ENCODE measurements at places on chromosomes 2 and 18.
A peak's percentile ranks its signal among the peaks of the same experiment; 100 is the strongest.

DNA sequence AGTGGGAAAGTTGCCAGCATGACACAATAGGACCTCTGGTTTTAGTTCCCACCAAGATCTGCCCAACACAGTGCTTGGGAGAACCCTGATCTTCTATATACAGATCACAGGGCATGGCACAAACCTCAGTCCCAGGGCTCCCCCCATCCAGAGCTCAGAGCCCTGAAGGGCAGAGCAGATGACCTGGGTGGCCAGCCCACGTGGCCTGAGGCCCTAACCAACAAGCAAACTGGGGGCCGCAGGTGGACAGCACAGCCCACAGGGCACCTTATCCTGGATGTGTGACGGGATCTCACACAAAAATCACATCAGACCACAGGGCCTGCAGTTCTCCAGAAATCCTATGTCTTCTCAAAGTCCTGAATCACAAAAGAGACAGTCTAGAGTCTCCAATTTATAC is 34.7 kb downstream of the CRACDL start:
- no peak for DNase-seq

DNA sequence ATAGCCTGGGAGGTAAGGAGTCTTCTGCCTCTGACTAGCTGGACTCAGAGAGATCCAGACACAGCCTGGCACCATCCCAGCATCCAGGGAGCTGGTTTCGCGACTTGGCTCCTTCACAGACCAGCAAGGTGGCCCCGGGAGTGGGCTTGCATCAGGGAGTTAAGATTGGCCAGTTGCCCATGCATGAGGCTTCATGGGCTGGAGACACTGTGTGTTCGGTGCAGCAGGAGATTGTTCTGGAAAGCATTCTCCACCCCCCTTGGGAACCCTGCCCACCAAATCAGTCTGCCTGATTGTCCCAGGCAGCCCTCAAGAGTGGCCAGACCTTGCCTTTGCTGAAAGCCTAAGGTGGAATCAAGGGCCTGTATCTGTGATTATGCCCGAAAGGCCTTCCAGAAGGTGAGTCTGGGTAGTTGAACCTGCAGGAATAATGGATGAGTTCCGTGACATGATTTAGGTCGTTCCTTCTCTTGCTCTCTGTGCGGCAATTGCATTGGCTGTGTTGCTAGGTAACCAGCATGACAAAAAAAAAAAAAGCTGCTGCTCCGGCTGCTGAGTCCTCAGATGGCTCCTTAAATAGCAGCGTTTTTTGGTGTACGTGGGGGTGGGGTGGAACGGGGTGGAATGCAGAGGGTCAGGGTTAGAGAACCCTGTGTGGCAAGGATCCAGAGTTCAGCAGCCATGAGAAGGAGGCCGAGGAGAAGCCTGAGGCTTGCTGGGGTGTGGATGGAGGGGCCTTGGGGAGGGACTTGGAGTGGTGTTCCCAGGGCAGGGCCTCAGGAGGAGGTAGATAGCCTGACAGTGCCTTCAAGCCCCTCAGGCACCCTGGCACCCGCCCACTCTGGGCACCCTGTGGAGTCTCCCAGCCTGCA is 93.0 kb upstream of the MCFD2 start:
- peak; percentile 86 for DNase-seq

DNA sequence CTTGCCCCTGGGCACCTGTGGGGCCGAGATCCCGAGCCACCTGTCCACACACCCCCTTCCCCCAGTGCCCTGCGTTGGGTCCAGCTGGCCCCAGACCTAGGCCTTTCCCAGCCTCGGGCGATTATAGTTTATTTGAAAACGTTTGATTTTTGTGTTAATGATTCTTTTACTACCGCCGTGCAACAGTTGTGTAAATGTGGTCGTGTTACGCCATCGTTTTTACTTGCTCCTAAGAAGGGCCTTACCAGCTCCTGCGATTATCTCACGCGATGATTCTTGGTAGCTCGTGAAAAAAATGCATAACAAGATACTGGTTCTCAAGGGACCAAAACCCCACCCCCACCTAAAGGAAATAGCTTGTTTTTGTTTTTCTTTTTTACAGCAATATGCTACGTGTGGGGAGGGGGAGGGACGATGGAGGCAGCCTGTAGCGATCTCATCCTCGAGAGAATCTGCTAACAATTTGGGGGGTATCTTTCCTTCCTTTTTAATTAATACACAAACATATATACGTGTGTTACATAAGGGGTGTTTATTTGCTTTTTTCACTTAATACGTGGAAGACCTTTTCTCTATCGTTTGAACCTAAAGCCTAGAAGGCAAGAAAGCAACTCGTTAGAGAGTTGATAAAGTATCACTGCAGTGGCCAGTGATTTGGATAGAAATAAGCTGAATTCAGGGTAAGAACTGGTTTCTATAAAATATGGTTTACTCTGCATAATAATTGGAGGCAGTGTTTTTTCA is 1.0 kb downstream of the ZDBF2 start:
- no peak for DNase-seq

DNA sequence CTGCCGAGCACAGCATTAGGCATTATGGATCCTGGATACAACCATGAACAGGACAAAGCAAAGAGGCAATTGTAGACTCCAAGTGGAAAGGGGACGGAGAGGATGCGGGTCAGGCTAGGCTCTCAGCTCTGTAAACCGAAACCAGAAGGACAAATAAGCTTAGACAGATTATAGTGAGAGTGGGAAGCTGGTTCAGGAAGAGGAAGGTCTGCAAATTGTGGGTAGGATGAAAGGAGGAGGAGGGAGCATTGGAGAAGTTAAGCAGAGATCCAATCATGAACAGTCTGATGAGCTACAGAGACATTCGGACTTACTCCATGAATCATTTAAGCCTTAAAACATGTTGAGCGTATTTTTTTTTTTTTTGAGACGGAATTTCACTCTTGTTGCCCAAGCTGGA is 3.0 kb downstream of the MSH6 start:
- no peak for DNase-seq

GRCh38 chr18:21826641-21827302 is 86.2 kb downstream of the MIB1 start:
- no peak for DNase-seq

DNA sequence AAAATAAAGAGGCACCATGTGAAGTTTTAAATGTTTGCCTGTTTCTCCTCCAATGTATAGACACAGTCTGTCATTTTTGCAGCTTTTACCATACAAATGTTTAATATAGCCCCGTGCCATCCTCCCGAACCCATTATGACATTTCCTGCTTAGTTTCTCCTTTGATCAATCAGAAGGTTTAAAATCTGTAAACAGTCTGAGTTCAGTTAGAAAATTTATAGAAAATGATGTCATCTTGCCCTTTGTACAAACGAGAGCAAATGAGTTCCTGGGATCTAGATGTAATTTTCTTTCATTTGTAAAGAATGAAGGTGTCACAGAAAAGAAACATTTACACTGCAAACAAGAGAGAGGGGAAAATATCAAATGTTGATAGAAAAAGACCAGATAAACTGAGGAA is 62.7 kb upstream of the NFU1 start:
- DNase-seq: no peak

DNA sequence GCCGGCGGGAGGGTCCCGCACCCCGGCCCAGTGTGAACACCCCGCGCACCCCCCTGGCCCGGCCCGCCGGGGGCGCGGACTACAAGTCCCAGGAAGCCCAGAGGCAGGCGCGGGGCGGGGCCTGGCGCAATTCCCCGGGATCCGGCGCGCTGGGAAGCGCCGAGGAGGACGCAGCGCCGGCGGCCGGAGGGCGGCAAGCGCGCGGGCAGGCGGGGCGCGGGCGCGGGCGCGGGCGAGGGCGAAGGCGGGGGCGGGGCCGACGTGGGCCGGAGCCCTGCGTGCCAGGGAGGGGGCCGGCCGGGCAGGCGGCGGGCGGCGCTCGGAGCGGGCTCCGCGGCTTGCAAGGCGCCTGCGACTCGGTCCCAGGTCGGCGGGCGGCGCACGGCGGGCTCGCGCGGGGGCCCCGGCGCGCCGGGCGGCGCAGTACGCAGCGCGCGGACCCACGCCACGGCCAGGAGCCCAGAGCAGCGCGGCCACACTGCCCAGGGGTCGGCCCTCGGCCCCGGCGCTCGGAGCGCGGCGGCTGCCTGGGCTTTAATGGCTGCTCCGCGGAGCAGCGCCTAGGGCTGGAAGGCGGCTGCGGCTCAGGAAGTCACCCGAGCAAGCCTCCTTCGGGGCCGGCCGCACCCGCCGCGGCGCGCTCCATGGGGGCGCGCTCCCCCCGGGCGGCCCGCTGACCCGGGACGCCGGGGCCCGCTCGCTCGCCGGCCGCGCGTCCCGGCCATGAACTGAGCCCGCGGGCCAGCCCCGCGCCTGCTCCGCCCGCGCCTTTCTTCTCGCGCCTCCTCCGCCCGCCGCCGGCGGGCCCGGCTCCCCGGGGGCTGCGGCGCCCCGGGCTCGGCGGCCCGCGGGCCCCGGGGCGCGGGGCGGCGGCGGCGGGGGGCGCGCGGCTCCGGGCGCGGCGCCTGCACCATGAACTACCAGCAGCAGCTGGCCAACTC is at the start of gene AGAP1:
AGAP1 (plus strand) TSS at position 269 of the 941 bp plus-strand sequence.
- peak; percentile 90 for DNase-seq

DNA sequence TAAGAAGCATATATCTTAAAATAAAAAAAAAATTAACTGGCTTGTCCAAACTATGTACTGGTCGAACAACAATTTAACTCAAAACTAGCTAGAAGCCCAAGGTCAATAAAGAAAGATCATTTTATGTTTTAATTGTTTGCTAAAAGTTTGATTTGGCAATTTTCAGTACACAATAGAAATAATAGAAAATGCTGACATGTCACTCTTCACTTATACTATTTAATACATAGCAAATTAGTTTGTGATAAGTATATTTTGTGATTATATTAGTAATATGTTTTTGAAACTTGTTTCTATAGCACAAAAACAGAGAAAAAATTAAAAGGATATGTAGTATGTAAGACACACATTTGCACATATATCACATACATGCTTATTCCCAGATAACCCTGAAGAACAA is 1938.6 kb upstream of the PIK3C3 start:
- no peak for DNase-seq

GRCh38 chr18:785242-785641 is 26.8 kb downstream of the YES1 start:
- no peak for DNase-seq

GRCh38 chr18:8785855-8786482 is 80.6 kb downstream of the MTCL1 start:
- no peak for DNase-seq

DNA sequence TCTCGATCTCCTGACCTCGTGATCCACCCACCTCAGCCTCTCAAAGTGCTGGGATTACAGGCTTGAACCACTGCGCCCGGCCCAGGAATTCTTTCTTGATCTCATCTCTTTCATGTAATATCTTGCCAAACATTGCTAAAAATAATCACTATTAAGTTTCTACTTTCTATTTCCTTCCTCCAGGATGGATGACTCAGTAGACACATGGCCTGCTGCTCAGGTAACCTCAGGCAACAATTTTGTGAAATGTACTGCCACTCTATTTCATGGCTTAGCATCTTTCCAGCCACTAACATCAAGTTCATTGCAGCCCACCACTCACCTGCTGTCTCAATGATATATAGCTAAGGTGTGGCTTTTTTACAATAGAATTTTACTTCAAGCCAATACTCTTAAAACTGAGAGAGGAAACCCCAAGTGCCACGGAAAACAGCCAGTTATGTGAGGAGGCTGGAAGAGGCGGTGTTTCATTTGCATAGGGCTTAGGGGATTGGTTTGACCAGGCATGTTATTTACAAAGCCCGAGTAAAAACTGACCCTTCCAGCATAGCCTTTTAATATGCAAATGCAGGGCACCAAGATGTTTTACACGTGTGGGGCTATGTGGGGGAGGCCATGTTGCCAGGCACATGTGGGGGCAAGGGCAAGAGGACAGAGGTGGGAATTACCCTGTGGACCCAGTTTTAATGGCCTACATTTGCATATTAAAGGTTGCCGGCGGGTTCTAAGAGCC is 11.3 kb upstream of the SUMO1 start:
- no peak for DNase-seq

GRCh38 chr18:2916184-2916583 is 69.4 kb downstream of the EMILIN2 start:
- DNase-seq: no peak

- DNase-seq: no peak
These were observed 111.7 kb upstream of the DYNAP start for GRCh38 chr18:54479365-54479764.

DNA sequence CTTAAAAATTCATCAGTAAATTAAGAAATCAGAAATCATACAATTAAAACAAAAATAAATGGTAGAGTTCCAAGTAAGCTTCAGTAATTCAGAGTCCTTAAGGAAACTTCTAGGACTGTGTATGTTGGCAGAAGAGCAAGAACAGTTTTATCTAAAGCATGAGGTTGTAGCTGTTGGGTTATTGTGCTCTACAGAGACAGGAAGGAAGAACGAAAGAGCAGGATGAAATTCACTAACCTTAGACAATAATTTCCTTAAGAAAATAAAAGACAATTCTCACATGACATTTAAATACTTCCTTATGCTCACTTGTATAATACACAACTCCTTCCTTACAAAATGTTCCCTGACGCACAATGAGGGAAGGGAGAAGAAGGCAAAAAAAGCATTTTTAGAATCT is 133.4 kb downstream of the STK39 start:
- no peak for DNase-seq

GRCh38 chr18:8847066-8847755 is 141.9 kb downstream of the MTCL1 start:
- DNase-seq: no peak

DNA sequence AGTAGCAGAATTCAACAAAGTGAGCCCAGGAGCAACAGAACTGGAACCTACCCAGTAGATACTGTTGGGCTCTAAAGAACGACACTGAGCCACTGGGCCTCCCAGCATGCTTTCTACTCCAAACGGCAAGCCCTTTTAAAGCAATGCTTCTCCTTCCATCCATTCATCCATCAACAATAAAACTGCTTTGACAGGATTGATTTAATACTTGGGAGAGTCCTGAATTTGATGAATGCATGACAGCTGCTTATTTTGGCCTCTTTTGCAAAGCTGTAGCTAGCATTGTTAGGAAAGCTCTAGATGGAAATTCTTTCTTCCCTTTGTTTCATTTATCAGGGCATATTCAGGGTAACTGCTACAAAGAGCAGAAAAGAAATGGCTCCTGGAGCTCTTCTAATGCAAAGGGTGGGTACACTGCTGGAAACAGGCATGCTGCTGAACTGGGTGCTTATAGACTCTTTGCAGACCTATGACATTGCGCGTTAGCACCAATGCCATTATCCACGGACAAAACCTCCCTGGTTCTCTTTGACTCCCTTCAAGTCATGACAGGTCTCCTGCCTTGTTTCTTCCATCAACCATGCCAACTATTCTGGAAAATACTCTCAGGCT is 138.4 kb upstream of the HNRNPA3 start:
- DNase-seq: no peak

- DNase-seq: no peak
These were observed 187.0 kb upstream of the FN1 start for GRCh38 chr2:215622837-215623236.

GRCh38 chr2:117714745-117715417 is 99.6 kb upstream of the DDX18 start:
- no peak for DNase-seq

- DNase-seq: no peak
These were observed 238.8 kb downstream of the MBD5 start for GRCh38 chr2:148259674-148260073.

DNA sequence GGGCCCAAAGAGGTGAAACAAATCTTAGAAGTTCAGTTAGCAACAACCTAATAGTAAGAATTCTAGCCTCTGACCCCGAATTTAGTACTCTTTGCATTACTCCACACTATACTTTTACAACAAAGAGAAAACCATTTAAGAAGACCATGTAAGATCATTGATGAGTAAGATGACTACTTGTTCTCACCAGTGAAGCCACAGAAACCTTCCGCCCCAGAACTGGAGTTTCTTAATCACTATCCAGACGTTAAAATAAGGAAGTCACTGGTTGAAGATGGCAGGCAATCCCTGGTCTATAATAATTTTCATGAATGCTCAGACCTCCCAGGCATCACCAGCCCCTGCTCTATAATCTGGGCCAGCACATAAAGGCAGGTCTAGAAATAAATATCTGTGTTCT is 95.0 kb downstream of the TMEM163 start:
- no peak for DNase-seq

Measured in anterior cingulate cortex (tissue), 58 donors.